Mesothelial cell of epicardium (in vitro differentiated cells): ENCODE measurements at places on chromosomes 7 and 10. TPM values are rescaled to one million over a fixed set of nuclear protein-coding genes. Genes with fewer than 3 reads are reported as not detected.

GRCh38 chr10:79305988-79306387 lies 41.3 kb upstream of the PPIF start:
- no peak for DNase-seq
- no peaks in the 10 kb centered on the region for H3K4me1 ChIP-seq
- H3K4me3 ChIP-seq, result no peak overlapping the region
- peaks cover 31% of the 10 kb centered on the region for H3K36me3 ChIP-seq

CYP26C1 gene
- 0.38 to 0.60 TPM (median 0.44 TPM) in 3 replicates for total RNA-seq

ZNF853 gene
- 22.7 to 23.5 TPM (median 22.9 TPM) in 3 replicates for total RNA-seq

DNA sequence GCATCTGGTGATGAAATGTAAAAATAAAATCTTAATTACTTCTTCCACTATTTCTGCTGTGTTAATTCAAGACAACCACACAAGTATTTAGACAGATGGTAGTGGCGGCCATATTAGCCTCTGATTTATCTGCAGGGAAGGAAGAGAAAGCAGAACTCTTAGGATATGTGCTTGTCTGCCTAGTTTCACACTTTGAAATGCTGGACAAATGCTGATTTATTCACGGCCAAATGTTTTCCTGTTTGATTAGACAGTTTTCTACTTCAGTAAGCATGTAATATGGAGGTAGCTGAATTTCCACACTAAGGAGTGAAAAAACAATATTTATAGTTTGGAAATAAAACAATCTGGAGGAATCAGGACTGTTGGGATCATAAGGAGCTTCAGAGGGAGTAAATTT lies 158.1 kb downstream of the AGMO start:
- H3K27ac ChIP-seq, result no peak overlapping the region
- no peaks in the 10 kb centered on the region for H3K27me3 ChIP-seq
- DNase-seq, result no peak
- H3K4me3 ChIP-seq, result no peak overlapping the region
- no peaks in the 10 kb centered on the region for H3K4me1 ChIP-seq
- no peaks in the 10 kb centered on the region for H3K36me3 ChIP-seq

GRCh38 chr7:41431671-41432070 lies 271.2 kb downstream of the INHBA start:
- DNase-seq, result no peak
- H3K4me3 ChIP-seq, result no peak overlapping the region
- no peaks in the 10 kb centered on the region for H3K36me3 ChIP-seq
- H3K27ac ChIP-seq, result no peak overlapping the region
- H3K27me3 ChIP-seq, result no peaks in the 10 kb centered on the region

DNA sequence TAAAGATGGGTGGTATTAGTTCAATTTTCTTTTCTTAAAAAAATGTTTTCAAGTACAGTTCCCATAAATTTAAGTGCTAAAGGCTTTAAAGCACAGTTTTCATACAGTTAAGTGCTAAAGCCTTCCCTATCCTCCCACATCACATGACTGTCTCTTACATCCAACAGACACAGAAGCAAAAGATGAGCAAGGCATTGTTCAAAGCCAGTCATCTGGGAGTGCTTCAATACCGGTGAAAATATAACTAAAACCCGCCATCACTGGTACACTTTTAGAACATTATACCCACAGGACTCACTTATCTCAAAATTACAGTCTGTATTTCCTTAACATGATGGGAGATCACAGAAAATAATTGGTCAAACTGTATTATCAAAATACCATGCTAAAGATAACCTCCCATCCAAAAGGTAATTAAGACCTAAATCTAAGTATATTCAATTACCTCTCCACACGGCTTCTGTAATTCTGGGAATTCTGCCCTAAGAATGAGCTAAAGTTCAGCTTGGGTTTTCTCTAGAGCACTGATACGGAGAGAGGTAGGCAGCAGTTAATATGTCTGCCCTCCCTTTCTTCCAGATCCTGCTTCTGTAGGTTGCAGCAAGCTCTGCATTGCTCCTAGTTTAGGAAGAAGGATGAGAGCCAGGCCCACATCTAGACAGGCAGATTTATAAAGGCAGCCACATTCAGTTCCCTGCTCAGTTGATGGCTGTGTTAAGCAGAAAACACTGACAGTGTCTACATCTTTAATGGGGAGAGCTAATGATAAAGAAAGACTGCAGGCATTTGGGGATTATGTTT lies 474.8 kb upstream of the PFKP start:
- no peak overlapping the region for H3K27ac ChIP-seq
- H3K27me3 ChIP-seq, result peaks cover 21% of the 10 kb centered on the region
- H3K4me3 ChIP-seq, result no peak overlapping the region
- no peaks in the 10 kb centered on the region for H3K36me3 ChIP-seq
- no peaks in the 10 kb centered on the region for H3K4me1 ChIP-seq

FRMD4A gene
- total RNA-seq, result 41.7 to 45.0 TPM (median 42.4 TPM) in 3 replicates

ASB10 gene
- total RNA-seq, result not detected in 3 replicates

ACSM6 gene
- total RNA-seq, result not detected in 3 replicates

RBM33 gene
- total RNA-seq, result 83.4 to 91.9 TPM (median 91.5 TPM) in 3 replicates

- no peaks in the 10 kb centered on the region for H3K4me1 ChIP-seq
- H3K27me3 ChIP-seq, result no peaks in the 10 kb centered on the region
- peaks cover 27% of the 10 kb centered on the region for H3K36me3 ChIP-seq
Measured at GRCh38 chr10:125801574-125801973, 21.5 kb downstream of the UROS start.

DNA sequence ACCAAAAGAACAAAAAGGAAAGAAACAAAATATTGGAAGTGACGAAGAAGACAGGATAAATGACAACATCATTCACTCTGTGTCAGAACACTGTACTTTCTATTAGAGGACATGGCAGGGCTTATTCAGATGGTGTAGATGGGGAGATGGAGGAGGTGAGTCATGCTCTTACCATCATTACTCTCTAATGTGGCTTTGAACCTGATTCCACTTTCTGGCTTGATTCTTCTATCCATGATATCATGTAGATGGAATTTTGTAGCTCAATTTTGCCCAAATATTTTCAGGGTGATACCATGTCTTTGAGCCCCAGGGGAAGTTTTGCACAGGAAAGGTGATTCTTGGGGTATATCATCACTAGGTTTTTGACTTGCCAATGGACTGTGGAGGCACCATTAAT lies 91.7 kb downstream of the CFAP58 start:
- no peak for DNase-seq
- peaks cover 4% of the 10 kb centered on the region for H3K4me1 ChIP-seq
- no peak overlapping the region for H3K4me3 ChIP-seq
- H3K27me3 ChIP-seq, result peaks cover 2% of the 10 kb centered on the region
- no peak overlapping the region for H3K27ac ChIP-seq
